Epithelial cell of alveolus of lung (primary cell): ENCODE measurements at places on chromosomes 16 and 17. TPM values are rescaled to one million over a fixed set of nuclear protein-coding genes. Genes with fewer than 3 reads are reported as not detected.

HOXB7 gene
- 13.2 and 14.9 TPM in 2 replicates for total RNA-seq

RPL27 gene
- total RNA-seq = 1,977 and 2,082 TPM in 2 replicates

LITAFD gene
- total RNA-seq = not detected in 2 replicates

KRT24 gene
- not detected in 2 replicates for total RNA-seq
